Aorta (tissue), 5 donors: ENCODE measurements at places on chromosomes 2 and 18.
A peak's percentile ranks its signal among the peaks of the same experiment; 100 is the strongest.

GRCh38 chr2:174180165-174180724, 68.1 kb downstream of the OLA1 start:
- no peaks in the 10 kb centered on the region for H3K36me3 ChIP-seq
- H3K4me1 ChIP-seq = no peaks in the 10 kb centered on the region
- no peaks in the 10 kb centered on the region for H3K27me3 ChIP-seq
- no peak overlapping the region for H3K4me3 ChIP-seq
- no peak overlapping the region for H3K27ac ChIP-seq

- no peaks in the 10 kb centered on the region for H3K36me3 ChIP-seq
- H3K27me3 ChIP-seq = no peaks in the 10 kb centered on the region
- DNase-seq = no peak
- no peak overlapping the region for H3K27ac ChIP-seq
- H3K4me1 ChIP-seq = no peaks in the 10 kb centered on the region
- no peak overlapping the region for H3K4me3 ChIP-seq
These were observed 1045.7 kb upstream of the CELF4 start for GRCh38 chr18:38611036-38611964.

DNA sequence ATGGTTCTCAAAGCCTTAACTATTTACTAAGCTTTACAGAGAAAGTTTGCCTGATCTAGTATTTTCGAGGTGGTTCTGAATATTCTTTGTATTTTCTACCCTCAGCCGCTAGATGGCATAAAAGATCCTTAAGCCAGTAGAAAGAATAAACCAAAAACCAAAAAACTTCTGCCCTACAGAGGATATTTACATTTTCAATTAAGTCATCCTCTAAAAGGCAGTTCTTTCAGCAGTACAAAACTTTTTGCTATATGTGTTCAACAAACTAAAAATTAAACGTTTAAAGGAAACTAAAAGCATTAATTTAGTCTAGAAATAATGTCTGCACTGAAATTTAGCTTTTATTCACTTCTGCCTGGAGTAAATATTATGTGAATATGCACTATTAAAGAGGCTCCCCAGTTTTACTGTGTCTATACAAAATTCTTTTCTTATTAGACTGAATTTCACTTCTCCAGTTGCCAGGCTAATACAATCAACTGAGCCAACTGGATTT, 297.5 kb downstream of the PIEZO2 start:
- no peaks in the 10 kb centered on the region for H3K27me3 ChIP-seq
- no peak overlapping the region for H3K27ac ChIP-seq
- no peaks in the 10 kb centered on the region for H3K36me3 ChIP-seq
- no peak overlapping the region for H3K4me3 ChIP-seq
- no peaks in the 10 kb centered on the region for H3K4me1 ChIP-seq

DNA sequence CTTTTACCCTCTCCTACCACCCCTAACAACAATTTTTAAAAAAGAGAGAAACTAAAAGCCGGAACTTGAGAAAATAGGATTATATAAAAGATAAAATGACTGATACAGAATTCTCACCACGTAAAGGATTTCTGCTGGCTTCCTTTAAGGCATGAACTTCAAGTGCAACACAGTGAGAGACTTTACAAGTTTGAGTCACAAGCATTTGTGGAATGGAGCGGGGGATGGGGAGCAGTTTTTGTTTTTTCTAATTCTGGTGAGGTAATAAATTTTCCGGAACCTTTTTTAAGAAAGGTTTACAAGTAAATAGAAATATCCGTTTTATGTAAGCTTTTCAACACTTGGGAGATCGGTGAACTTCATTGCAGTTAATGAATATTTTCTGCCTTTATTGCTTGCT, 1.8 kb upstream of the CDH2 start:
- peak overlapping the region; percentile 64 for H3K4me3 ChIP-seq
- H3K4me1 ChIP-seq = no peaks in the 10 kb centered on the region
- DNase-seq = no peak
- H3K36me3 ChIP-seq = no peaks in the 10 kb centered on the region

DNA sequence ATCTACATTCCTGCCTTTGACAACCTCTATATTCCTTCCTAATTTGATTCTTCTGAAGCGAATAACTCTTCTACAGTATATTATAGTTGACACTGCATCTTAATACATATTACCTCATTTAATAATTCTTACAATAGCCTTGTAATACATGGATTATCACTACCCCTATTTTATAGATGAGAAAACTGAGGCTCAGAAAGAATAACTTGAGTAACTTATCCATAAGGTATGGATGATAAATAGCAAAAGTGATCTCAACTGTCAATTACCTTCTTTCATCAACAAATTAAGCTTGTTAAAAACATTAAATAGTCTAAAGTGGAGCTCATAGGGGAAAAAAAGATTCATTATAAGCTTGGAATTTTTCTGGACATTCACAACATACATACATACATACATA, 4.6 kb downstream of the VPS54 start:
- DNase-seq = no peak
- no peaks in the 10 kb centered on the region for H3K36me3 ChIP-seq
- no peaks in the 10 kb centered on the region for H3K27me3 ChIP-seq

DNA sequence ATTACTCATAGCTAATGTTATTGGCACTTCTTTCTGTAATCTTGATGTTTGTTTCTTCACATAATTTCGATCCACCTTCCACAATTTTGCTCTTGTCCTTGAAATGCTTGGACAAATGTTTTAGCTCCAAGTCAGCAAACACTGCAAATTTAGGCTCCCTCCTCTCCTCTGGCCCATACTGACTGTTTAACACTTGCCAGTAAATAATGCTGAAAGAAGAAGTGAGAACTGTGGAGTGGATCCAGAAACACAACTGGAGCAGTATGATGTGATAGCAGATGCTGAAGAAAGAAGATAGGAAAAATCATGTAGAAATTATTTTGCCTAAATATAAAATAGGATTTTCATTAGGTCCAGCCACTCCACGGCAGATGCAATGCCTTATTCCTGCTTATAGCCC, 415.0 kb upstream of the GYPC start:
- H3K36me3 ChIP-seq = no peaks in the 10 kb centered on the region
- no peaks in the 10 kb centered on the region for H3K4me1 ChIP-seq
- no peak overlapping the region for H3K4me3 ChIP-seq
- no peaks in the 10 kb centered on the region for H3K27me3 ChIP-seq
- no peak overlapping the region for H3K27ac ChIP-seq
- DNase-seq = no peak

DNA sequence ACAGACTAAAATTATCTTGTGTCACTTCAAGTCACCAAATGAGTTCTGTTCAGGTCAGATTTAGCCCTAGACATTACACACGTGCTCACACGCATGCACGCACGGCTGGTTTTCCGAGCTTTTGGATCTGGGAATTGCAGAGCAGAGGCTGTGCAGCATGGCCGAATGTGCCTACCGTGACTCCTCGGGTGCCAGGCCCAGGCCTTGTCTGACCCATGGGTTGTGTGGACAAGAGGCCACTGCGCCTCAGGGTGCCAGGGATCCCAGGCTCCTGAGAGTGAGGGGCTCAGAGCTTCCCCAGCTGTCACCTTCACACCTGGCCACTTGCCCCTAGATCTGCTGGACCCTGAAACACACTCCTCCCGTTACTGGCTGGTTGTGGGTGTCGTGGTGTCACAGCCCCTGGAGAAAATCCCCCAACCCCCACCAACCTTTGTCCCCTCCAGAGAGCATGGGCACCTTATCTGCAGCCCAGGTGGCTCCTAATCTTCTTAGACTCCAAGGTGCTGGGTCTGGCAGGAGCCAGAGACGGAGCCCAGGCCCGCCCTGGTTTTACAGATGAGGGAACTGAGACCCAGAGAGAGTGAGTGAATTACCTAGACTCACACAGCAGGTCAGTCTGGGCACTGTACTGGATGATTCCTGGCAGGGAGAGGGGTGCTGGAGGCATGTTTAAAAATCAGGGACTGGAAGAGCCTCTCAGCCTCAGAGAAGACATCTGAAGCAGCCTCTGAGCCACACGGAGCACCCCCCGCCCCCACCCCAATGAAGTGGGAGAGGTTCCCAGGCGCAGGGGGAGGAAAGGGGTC, 56.8 kb downstream of the ATOH8 start:
- H3K4me3 ChIP-seq = no peak overlapping the region
- DNase-seq = no peak
- no peaks in the 10 kb centered on the region for H3K4me1 ChIP-seq
- no peaks in the 10 kb centered on the region for H3K27me3 ChIP-seq
- H3K27ac ChIP-seq = peak overlapping the region; percentile 34
- no peaks in the 10 kb centered on the region for H3K36me3 ChIP-seq

DNA sequence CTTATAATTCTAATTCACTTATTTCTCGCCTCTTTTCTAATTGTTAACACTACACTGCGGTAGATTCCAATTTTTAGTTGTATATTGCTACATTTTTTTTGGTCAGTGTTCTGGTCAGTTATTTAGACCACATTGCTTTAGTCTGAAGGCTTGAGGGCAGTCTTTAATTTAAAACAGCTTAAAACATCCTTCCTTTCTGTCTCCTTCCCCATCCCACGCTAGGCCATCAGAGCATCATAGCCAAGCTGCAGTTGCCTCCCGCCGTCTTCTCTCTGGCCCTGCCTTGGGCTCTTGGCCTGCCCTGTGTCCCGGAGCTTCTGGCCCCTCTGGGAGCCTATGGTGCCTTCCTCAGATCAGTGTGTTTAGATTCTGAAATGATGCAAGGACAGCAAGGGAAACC, 52.6 kb upstream of the GLI2 start:
- H3K36me3 ChIP-seq = no peaks in the 10 kb centered on the region
- no peak overlapping the region for H3K27ac ChIP-seq
- H3K27me3 ChIP-seq = no peaks in the 10 kb centered on the region
- DNase-seq = no peak
- H3K4me3 ChIP-seq = no peak overlapping the region

DNA sequence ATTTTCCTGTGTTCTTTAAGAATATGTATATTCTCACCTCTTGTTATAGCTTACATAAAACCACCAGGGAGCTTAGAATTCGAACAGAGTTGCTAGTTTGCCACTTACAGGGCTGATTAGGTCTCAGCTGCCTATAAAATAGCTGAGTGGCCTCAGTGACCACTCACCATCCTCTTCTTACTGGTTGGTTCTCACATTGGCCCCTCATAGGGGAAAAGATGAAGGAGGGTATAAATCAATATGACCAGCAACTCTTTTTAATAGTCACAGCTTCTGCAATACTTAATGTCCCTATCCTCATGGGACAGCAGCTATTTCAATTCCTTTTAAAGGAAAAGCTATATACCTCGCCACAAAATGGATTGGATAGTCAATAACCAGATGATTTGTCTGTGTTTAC, 199.4 kb upstream of the CDH20 start:
- no peaks in the 10 kb centered on the region for H3K4me1 ChIP-seq
- no peak overlapping the region for H3K4me3 ChIP-seq
- H3K27ac ChIP-seq = no peak overlapping the region
- no peak for DNase-seq

DNA sequence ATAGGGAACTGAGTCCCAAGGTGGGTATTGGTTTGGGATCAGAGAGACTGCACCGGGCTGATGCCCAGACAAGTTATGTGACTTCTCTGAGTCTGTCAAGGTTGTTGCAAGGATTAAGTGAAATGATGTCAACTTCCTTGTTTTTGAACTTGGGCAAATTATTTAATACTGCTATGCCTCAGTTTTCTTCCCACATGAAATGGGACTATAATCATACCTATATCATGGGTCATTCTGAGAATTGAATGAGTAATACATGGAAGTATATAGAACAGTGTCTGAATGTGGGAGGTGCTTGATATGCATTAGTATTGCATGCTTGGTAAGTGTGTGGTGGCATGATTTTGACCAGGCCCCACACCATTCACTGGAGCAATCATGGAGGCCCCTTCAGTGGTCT, 99.0 kb downstream of the PRKCE start:
- DNase-seq = no peak
- H3K27me3 ChIP-seq = no peaks in the 10 kb centered on the region
- no peak overlapping the region for H3K27ac ChIP-seq
- H3K36me3 ChIP-seq = no peaks in the 10 kb centered on the region
- no peaks in the 10 kb centered on the region for H3K4me1 ChIP-seq
- no peak overlapping the region for H3K4me3 ChIP-seq

GRCh38 chr2:127014630-127015029, 92.3 kb downstream of the BIN1 start:
- H3K36me3 ChIP-seq = no peaks in the 10 kb centered on the region
- no peak for DNase-seq
- H3K4me1 ChIP-seq = no peaks in the 10 kb centered on the region
- no peak overlapping the region for H3K27ac ChIP-seq

DNA sequence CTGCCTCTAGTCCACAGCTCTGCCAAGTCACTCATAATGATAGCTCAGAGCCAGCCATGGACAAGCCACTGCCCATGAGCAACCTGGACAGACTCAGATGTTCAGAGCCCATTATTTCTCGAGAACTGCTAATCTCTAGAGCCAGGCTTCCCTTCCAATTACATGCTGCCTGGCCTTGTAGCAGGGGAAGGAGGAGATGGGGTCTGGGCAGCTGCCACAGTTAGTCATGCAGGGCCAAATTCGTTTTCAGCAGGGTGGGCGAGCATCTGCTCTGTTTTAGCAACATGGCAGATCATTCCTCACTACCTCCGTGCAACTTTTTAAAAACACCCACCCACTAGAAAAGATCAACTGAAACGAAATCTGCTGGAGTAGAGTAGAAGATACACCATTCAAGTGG, 141.8 kb downstream of the MYO5B start:
- H3K27ac ChIP-seq = no peak overlapping the region
- no peak overlapping the region for H3K4me3 ChIP-seq
- H3K27me3 ChIP-seq = no peaks in the 10 kb centered on the region

DNA sequence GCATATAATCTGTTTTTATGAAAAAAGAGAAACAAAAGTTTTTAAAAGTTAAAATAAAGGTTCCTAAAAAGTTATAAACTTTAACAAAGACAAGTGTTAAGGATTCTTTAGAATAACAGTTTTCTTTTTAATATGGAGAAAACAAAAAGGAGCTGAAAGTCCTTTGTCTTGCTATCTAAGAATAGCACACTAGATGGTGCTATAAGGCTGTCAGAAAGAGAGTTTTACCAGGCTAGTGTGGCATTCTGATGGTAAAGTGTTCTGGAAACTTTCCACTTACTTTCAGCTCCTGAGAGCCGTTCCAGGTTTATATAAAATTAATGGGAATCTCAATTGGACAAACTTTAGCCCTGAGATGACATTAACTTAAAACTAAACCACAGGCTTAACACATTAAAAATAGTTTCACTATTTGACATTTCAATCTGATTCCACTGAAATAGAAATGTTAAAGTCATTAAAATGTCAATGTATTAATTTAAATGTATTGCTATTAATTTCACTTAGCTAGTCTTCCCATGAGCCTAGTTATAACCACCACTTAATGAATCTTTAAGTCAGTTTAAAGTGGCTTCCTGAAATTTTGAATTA, 3.7 kb downstream of the FBXO48 start:
- H3K4me3 ChIP-seq = no peak overlapping the region
- DNase-seq = no peak
- H3K36me3 ChIP-seq = no peaks in the 10 kb centered on the region
- no peaks in the 10 kb centered on the region for H3K4me1 ChIP-seq

DNA sequence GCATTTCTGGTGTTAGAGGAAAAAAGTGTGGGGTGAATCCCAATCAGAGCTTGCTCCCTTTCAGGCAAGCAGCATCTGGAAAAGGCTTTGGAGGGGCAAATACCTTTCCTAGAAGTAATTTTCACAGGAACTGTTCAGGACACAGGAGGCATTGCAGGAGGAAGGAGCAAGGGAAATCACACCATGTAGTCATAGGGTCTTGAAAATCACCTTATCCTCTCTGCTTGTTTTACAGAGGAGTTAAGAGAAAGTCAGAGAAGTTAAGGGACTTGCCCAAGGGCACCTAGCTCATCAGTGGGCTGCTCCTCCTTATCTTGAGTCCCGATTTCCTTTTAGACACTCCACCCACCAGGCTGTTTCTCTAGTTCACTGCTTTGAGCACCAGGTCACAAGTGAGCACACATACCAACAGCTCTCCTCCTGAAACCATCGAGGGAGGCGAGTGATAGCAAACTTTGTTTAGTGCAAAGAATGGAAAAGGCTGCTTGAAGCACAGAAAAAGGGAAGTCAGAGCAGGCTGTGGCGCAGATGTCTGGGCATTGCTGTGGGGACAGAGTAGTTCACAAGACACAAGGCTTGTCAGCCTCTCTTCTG, 89.2 kb upstream of the CXCR4 start:
- no peaks in the 10 kb centered on the region for H3K36me3 ChIP-seq
- peak; percentile 68 for DNase-seq
- H3K4me3 ChIP-seq = no peak overlapping the region
- H3K27me3 ChIP-seq = peaks cover 1% of the 10 kb centered on the region
